K562 (cell line): ENCODE measurements at places on chromosomes 3 and 15. TPM values are rescaled to one million over a fixed set of nuclear protein-coding genes. Genes with fewer than 3 reads are reported as not detected.
A peak's percentile ranks its signal among the peaks of the same experiment; 100 is the strongest.

DNA sequence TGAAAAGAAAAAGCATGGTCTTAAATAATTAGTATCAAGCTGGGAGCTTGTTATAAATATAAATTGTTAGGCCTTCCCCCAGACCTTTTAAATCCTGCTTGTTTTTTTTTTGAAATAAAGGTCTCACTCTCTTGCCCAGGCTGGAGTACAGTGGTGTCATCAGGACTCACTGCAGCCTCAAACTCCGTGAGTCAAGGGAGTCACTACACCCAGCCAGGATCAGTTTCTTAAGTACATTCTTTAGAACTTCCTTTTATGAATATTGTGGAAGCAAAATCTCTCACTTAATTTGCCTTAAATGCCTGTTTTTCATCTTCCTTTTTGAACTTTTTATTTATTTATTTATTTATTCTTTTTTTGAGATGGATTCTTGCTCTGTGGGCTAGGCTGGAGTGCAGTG lies 20.8 kb upstream of the DENND4A start:
- no peak overlapping the region for H3K27ac ChIP-seq
- H3K4me3 ChIP-seq = no peak overlapping the region
- no peak for DNase-seq
- no peaks in the 10 kb centered on the region for H3K27me3 ChIP-seq
- H3K36me3 ChIP-seq = no peaks in the 10 kb centered on the region

DNA sequence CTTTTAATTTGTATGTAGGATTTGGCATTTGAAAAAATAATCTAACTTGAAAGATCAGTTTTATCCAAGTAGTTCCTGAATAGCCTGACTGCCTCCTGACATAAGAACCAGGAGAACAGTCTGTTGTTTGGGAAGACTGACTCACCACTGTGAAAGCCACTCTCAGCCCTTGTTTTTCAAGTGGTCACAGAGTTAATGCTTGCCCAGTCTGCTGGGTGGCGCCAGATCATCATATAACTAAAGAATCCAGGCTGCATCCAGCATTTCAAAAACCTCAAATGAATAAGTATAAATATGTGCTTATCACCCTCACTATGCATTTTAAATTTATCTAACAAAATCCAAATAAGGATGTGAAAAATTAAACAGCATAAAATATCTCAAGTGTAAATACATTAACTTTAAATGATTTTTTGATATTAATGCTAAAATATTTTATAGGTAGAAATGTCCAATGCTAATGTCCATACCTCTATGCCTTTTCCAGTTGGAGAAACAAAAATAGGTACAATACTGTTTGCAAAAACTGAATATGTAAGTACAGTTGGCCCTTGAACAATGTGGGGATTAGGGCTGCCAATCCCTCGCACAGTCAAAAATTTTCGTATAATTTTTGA lies 26.9 kb upstream of the ZBBX start:
- H3K27me3 ChIP-seq = no peaks in the 10 kb centered on the region
- H3K4me3 ChIP-seq = no peak overlapping the region
- H3K36me3 ChIP-seq = no peaks in the 10 kb centered on the region
- no peak overlapping the region for H3K27ac ChIP-seq
- DNase-seq = peak; percentile 3

DNA sequence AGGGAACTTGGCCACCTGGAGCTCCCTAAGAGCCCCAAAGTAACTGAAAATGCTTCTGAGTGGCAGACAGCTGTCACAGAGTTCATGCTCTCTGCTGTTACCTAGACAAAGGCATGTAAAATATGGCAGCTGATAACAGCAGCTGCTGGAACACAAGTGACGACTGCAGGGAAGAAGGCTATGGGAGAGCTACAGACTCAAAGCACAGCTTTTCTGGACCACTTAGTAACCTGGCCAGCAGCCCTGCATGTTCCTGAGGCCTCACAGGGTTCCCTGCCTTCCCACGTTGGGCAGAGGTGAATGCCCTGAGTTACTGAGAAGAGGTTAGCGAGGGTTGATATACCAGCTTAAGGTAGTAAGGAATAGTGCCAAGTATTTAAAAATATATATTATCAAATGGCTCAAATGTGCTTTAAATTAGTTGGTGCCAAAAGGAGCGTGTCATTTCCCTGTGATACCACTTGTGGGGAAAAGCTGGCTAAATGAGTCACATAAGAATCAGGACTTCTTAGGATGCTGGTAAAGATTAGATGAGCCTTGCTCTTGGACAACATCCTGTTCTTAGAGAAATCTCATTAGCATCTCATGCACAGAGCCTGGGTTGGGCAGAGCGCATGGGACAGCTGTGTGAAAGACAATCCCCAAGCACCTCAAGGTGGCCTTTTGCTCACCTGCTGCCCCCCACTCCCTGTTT lies 76.4 kb upstream of the SCN5A start:
- DNase-seq = peak; percentile 89
- peaks cover 26% of the 10 kb centered on the region for H3K27me3 ChIP-seq
- H3K36me3 ChIP-seq = no peaks in the 10 kb centered on the region

DNA sequence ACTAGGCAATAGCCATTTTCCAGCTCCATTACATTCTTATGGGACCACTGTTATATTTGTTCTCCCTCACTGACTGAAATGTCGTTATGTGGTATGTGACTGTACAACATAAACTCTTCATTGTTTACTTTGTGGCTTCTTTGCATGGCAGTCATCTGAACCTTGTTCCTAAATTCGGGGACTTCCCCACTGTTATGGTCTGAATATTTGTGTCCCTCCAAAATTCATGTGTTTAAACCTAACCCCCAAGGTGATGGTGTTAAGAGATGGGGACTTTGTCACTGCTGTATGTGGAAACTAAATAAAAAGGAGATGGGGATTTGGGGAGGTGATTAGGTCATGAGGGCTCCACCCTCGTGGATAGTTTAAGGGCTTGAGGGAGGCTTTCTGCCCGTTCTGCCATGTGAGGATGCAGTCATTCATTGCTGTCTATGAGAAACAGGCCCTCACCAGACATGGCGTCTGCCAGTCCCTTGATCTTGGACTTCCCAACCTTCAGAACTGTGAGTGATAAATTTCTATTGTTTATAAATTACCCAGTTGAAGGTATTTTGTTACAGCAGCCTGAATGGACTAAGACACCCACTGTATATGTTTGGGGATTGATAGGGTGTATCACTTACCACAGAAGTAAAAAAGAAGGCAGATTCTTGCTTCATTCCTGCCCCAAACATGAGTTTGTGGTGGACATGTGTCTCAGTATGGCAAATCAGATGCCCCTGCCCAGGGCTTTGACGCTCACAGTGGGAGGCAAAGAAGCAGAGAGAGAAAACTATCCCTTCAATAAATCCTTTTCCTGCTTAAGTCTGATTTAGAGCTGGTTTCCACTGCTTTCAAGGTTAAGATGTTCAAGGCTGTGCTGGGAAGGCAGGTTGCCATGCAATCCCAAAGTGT lies 138.0 kb upstream of the UBE2E1 start:
- DNase-seq = no peak
- H3K4me3 ChIP-seq = no peak overlapping the region
- no peak overlapping the region for H3K27ac ChIP-seq
- H3K27me3 ChIP-seq = peaks cover 23% of the 10 kb centered on the region

DNA sequence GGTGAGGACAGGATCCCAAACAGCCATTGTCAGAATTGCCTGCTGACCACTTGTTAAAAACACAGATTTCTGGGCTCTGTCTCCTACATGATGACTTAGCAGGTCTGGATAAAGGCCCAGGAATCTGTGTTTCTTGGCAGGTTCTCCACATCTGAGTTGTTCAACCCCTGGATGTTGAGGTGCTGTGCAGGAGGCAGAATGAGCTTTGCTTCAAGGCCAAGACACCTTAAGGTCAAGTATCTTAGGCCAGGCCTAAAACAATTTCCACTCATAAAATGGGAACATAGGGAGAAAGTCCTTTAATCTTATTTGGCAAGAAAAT lies 678.7 kb upstream of the CFAP20DC start:
- no peak overlapping the region for H3K27ac ChIP-seq
- no peaks in the 10 kb centered on the region; the same call in 1 of the 2 replicates for H3K27me3 ChIP-seq
- H3K36me3 ChIP-seq = no peaks in the 10 kb centered on the region
- H3K4me3 ChIP-seq = no peak overlapping the region
- H3K4me1 ChIP-seq = no peaks in the 10 kb centered on the region

DNA sequence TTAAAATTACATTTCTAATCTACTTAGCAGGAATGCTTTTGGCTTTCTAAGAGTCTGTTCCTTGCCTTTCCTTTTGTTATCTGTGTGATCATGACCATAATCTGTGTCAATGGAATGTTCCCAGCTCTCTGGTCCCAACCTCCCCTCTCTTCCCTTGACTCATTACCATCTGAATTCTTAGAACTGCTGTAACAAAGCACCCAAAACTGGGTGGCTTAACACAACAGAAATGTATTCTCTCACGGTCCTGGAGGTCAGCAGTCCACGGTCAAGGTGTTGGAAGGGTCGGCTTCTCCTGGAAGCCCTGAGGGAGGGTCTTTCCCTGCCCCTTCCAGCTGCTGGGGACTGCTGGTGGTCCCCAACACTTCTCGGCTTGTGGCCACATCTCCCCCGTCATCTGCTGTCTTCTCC lies 81.1 kb downstream of the LRRK1 start:
- DNase-seq = no peak
- H3K36me3 ChIP-seq = no peaks in the 10 kb centered on the region
- H3K27ac ChIP-seq = no peak overlapping the region
- no peaks in the 10 kb centered on the region for H3K4me1 ChIP-seq

DNA sequence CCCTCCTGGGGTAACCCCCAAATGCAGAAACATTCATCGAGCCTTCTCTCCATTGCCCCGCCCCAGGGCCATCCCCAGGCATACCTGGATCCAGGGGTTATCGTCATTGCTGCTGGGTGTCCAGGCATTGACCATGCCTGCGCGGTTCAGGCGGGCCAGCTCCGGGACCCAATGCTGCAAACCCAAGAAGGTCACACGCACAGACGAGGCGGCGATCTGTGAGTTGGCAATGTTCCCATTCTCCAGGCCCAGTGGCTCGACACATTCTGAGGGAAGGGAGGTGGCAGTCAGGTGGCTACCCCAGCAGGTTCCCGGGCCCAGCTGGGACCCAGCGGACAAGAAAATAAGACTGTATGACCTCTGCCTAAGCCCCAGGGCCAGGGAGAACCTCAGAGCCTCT lies 6.1 kb downstream of the MFGE8 start:
- DNase-seq = no peak
- no peak overlapping the region for H3K27ac ChIP-seq
- peaks cover 88% of the 10 kb centered on the region for H3K36me3 ChIP-seq
- no peaks in the 10 kb centered on the region for H3K27me3 ChIP-seq

- H3K27ac ChIP-seq = no peak overlapping the region
- H3K4me3 ChIP-seq = no peak overlapping the region
- no peaks in the 10 kb centered on the region for H3K36me3 ChIP-seq
Observed at GRCh38 chr3:42855547-42856380, 19.9 kb downstream of the CYP8B1 start.

- no peak overlapping the region for H3K27ac ChIP-seq
- DNase-seq = no peak
- H3K4me3 ChIP-seq = no peak overlapping the region
- no peaks in the 10 kb centered on the region for H3K27me3 ChIP-seq
Observed at GRCh38 chr3:123140550-123140949, 61.2 kb upstream of the SEC22A start.

- H3K27ac ChIP-seq = no peak overlapping the region
- no peaks in the 10 kb centered on the region for H3K27me3 ChIP-seq
Observed at GRCh38 chr3:143884861-143885260, 36.6 kb upstream of the SLC9A9 start.

Gene GOLGA8S
- not detected in 2 replicates for total RNA-seq

Gene ZMYND10
- 1.1 and 1.3 TPM in 2 replicates for total RNA-seq

Gene EIF2A
- total RNA-seq = 106 and 115 TPM in 2 replicates

Gene TMCO5A
- not detected in 2 replicates for total RNA-seq

Gene ASB14
- not detected in 2 replicates for total RNA-seq
